ENCODE measurements at places on chromosomes 7 and 10. TPM values are rescaled to one million over a fixed set of nuclear protein-coding genes. Genes with fewer than 3 reads are reported as not detected.

CRYGN gene
- total RNA-seq: 0.32 TPM

SLC26A4 gene
- 0.12 TPM for total RNA-seq

PRPS1L1 gene
- not detected for total RNA-seq

ELFN1 gene
- 8.5 TPM for total RNA-seq

DNA sequence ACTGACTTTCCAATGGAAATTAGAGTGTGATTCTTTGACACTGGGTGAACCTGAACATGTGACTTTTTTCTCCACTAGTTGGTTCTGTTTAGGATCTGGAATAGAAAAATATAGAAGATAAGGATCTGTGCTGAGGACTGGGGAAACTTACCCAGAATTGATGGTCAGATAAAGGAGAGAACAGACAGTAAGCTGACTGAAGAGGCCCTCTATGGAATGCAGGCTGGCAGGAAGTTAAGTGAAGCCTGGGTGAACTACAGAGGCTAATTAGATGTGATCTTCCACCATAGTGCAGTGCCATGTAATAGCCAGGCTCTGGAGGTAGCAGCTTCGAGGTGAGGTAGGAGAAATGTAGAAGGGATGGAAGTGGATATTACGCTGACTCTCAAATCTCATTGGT lies 455.3 kb downstream of the PLXDC2 start:
- DNase-seq: no peak
- no peak overlapping the region for H3K4me3 ChIP-seq
- no peaks in the 10 kb centered on the region for H3K36me3 ChIP-seq
- H3K4me1 ChIP-seq: peaks cover 32% of the 10 kb centered on the region

- H3K4me3 ChIP-seq: no peak overlapping the region
- no peak for DNase-seq
- peaks cover 18% of the 10 kb centered on the region for H3K4me1 ChIP-seq
- no peaks in the 10 kb centered on the region for H3K27me3 ChIP-seq
- no peak overlapping the region for H3K27ac ChIP-seq
Observed at GRCh38 chr7:132511387-132511786, 64.9 kb downstream of the PLXNA4 start.

DNA sequence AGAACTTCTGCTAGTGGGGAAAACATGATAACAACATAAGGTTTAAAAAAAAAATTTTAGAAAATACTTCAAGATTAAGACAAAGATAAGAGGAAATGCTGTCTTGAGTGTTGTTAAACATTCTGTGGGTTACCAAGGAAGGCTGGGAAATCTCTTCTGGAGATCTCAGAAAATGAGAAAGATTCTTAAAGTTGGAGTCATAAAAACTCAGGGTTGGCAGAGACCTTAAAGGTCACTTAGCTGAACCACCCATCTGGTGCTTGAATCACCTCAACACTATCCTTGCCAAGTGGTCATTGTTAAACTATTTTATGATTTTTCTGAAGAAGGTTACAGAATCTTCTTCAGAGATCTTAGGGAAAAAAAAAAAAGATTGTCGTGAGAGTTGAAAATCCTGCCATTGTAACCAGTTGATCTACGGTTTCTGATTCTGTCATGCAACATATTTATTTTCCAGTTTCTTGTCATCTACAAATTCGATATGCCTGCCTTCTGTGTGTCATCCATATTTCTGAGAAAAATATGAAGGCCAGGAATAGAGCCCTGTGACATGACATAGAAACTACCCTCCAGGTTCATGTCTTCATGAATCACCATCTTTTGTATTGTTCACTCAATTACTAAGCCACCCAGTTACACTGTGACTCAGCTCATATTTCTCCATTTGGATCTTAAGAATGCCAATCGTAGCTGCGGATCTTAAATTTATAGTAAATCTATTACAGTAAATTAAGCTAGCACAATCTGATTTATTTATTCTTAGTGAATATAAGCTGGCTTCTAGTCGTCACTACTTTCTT lies 179.2 kb downstream of the ST7 start:
- H3K4me1 ChIP-seq: no peaks in the 10 kb centered on the region
- no peaks in the 10 kb centered on the region for H3K27me3 ChIP-seq
- no peak for DNase-seq

DNA sequence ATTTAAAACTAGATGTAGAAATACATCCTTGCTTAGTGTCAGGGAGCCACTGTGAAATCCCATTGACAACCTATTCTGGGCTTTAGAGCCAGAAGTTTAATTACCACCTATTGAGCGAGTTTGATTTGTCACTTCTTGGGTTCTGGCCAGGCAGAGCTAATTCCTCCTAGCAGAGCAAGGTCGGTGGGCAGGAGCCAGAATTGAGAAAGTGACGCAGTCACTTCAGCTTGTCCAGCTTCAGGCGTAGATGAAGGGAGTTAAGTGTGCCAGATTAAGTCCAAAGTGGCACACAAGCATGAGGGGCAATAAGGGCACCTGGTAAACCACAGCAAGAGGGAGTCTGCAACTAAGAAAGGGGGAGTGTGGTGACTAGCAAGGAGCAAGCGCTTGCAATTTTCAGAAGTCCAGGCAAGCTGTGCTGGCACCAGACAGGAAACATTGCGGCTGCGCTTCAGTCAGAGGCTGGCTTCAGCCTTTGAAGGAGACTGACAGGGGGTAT lies 119.4 kb downstream of the ST7 start:
- H3K27ac ChIP-seq: no peak overlapping the region
- H3K4me1 ChIP-seq: peaks cover 17% of the 10 kb centered on the region
- H3K27me3 ChIP-seq: no peaks in the 10 kb centered on the region
- no peak for DNase-seq
- no peak overlapping the region for H3K4me3 ChIP-seq

DNA sequence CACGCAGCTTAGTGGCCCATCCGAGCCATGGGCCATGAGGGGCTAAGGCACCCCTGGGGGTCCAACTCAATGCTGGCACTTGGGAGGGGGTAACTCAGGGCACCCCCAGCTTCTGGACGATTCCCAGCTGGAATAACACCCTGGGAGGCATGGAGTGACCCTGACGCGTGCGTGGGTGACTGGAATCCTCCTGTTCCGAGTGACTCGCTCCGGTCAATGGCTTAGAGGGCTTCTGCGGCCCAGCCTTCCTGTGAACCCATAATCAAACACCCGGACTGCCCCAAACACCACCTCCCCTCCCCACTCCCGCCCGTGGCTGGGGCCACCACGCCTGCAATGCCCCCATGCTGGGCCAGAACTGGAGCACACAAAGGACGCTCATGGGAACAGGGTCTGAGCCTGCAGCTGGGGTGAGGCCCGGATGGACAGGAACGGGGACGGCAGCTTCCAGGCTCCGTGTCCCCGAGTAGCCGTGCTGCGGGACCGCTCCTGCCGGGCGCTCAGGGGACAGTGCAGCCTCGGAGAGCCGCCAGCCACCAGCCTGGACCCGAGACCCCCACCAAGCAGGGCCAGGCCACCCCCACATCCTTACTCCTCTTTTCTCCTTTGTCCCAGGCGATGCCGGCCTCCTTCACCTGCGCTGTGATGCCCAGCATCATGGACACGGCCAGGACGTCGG lies 8.5 kb downstream of the INTS1 start:
- no peak overlapping the region for H3K4me3 ChIP-seq
- H3K4me1 ChIP-seq: no peaks in the 10 kb centered on the region
- no peak for DNase-seq
- no peaks in the 10 kb centered on the region for H3K27me3 ChIP-seq
- no peak overlapping the region for H3K27ac ChIP-seq
